Kidney (tissue), 22 donors: ENCODE measurements at places on chromosomes 6 and 20. TPM values are rescaled to one million over a fixed set of nuclear protein-coding genes. Genes with fewer than 3 reads are reported as not detected.

The CST2 gene
- total RNA-seq = not detected

The NTSR1 gene
- total RNA-seq = 0.09 TPM

The CST5 gene
- total RNA-seq = not detected

The RBPJL gene
- not detected for total RNA-seq

The DZANK1 gene
- 6.2 TPM for total RNA-seq

The RAET1L gene
- total RNA-seq = 3.3 TPM

The C6orf141 gene
- total RNA-seq = 2.2 TPM

The CDH26 gene
- 2.4 TPM for total RNA-seq
